A549 (cell line): ENCODE measurements at places on chromosomes 7 and 10. TPM values are rescaled to one million over a fixed set of nuclear protein-coding genes. Genes with fewer than 3 reads are reported as not detected.

Gene PCGF5
- polyA plus RNA-seq: 26.3 to 29.2 TPM (median 28.5 TPM) in 3 replicates

Gene IRF5
- polyA plus RNA-seq: 6.1 to 9.7 TPM (median 8.7 TPM) in 3 replicates

Gene EPDR1
- 99.3 to 109 TPM (median 101 TPM) in 3 replicates for polyA plus RNA-seq

Gene ZKSCAN5
- polyA plus RNA-seq: 7.2 to 8.3 TPM (median 8.2 TPM) in 3 replicates

Gene NUDT13
- polyA plus RNA-seq: 3.5 to 4.3 TPM (median 3.8 TPM) in 3 replicates

Gene KIAA1549
- polyA plus RNA-seq: 4.4 to 4.7 TPM (median 4.7 TPM) in 3 replicates

Gene PAX4
- polyA plus RNA-seq: not detected in 3 replicates
